ENCODE measurements at places on chromosomes 6 and 20. TPM values are rescaled to one million over a fixed set of nuclear protein-coding genes. Genes with fewer than 3 reads are reported as not detected.

The CFAP206 gene
- not detected for total RNA-seq

The PPP2R5D gene
- total RNA-seq, result 47.5 TPM

The SLC22A16 gene
- not detected for total RNA-seq

The BMP6 gene
- total RNA-seq, result 0.09 TPM

The FAM162B gene
- total RNA-seq, result not detected

The SH3BGRL2 gene
- total RNA-seq, result 0.70 TPM

The TSBP1 gene
- not detected for total RNA-seq

The COL9A3 gene
- not detected for total RNA-seq

The PI16 gene
- not detected for total RNA-seq

The ADTRP gene
- total RNA-seq, result 21.9 TPM

The CCN5 gene
- total RNA-seq, result not detected

GRCh38 chr6:21321076-21321475 is 272.5 kb upstream of the SOX4 start:
- H3K36me3 ChIP-seq, result no peaks in the 10 kb centered on the region
- H3K27ac ChIP-seq, result no peak overlapping the region
- H3K27me3 ChIP-seq, result peaks cover 4% of the 10 kb centered on the region

- peaks cover 5% of the 10 kb centered on the region for H3K4me1 ChIP-seq
- no peaks in the 10 kb centered on the region for H3K36me3 ChIP-seq
- H3K27me3 ChIP-seq, result no peaks in the 10 kb centered on the region
Observed at GRCh38 chr6:168908887-168909286, 344.8 kb downstream of the THBS2 start.

DNA sequence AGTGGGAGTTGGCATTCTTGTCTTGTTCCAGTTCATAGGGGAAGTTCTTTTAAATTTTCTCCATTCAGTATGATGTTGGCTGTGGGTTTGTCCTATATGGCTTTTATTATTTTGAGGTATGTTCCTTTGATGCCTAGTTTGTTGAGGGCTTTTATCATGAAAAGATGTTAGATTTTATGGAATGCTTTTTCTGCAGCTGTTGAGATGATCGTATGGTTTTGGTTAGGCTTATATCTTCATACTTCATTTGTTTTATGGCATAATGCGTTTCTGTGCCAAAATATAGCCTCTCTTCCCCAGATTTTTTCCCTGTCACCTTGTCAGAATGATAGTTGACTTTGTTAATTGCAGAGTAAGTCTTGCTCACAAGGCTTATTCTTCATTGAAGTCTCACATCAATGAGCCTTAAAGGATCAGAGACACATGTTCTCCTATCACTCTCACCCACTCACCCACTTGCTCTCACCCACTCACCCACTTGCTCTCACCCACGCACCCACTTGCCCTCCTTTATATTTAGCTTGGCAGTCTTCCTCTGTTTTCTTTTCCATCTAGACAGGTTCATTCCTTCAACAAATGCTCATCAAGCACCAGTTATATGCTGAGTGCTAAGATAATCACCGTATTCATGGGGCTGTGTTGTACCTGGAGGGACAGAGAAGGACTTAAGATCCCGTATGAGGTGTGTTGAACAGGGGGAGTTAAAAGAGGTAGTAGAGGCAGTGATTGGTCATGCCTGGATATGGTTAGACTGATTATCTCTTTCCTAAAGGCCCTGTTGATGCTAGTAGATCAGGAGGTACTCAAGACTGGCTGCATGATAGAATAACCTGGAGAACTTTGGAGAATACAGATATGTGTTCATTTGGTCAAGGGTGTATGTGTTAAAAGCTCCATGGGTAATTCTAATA is 19.3 kb downstream of the UST start:
- no peak overlapping the region for H3K27ac ChIP-seq
- peaks cover 4% of the 10 kb centered on the region for H3K27me3 ChIP-seq
- no peak for DNase-seq
- peaks cover 40% of the 10 kb centered on the region for H3K4me1 ChIP-seq

DNA sequence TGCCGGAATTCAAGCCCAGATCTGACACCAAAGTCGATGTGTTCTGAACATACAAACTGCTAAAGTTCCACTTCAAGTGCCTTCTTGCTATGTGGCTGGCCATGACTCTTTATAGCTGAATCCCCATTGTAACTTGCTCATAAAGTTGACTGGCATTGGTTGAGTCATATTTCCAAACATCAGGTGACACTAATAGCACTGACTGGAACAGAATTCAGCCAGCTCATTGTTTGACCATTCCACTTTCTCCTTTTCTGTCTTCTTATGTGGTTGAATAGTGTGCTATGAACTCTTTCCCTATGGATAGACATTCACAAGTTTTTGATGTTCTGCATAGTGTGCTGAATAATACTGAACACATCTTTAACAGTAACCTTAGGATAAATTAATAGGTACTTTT is 266.2 kb upstream of the ZFP64 start:
- no peaks in the 10 kb centered on the region for H3K36me3 ChIP-seq
- H3K27me3 ChIP-seq, result peaks cover 4% of the 10 kb centered on the region
- no peaks in the 10 kb centered on the region for H3K4me1 ChIP-seq
- H3K4me3 ChIP-seq, result no peak overlapping the region
- H3K27ac ChIP-seq, result no peak overlapping the region

- peaks cover 27% of the 10 kb centered on the region for H3K4me1 ChIP-seq
- peak overlapping the region; percentile 81 for H3K4me3 ChIP-seq
- H3K36me3 ChIP-seq, result no peaks in the 10 kb centered on the region
Observed at GRCh38 chr20:3092611-3093379, 8.3 kb upstream of the AVP start.

GRCh38 chr20:50041246-50041873 is 58.6 kb downstream of the SNAI1 start:
- H3K4me1 ChIP-seq, result peaks cover 2% of the 10 kb centered on the region
- H3K4me3 ChIP-seq, result no peak overlapping the region
- peaks cover 5% of the 10 kb centered on the region for H3K27me3 ChIP-seq
- DNase-seq, result no peak

- H3K36me3 ChIP-seq, result no peaks in the 10 kb centered on the region
- H3K27ac ChIP-seq, result no peak overlapping the region
- H3K27me3 ChIP-seq, result peaks cover 4% of the 10 kb centered on the region
- peaks cover 5% of the 10 kb centered on the region for H3K4me1 ChIP-seq
Observed at GRCh38 chr6:9523462-9523861, 891.4 kb downstream of the TFAP2A start.

GRCh38 chr6:118659513-118660217 is 8.3 kb upstream of the CEP85L start:
- H3K4me3 ChIP-seq, result peak overlapping the region; percentile 45
- H3K36me3 ChIP-seq, result peaks cover 41% of the 10 kb centered on the region
- DNase-seq, result no peak
- no peaks in the 10 kb centered on the region for H3K27me3 ChIP-seq

GRCh38 chr6:89616531-89616930 is 22.0 kb downstream of the LYRM2 start:
- H3K27me3 ChIP-seq, result no peaks in the 10 kb centered on the region
- H3K27ac ChIP-seq, result no peak overlapping the region
- DNase-seq, result no peak
- no peaks in the 10 kb centered on the region for H3K4me1 ChIP-seq

- H3K4me3 ChIP-seq, result no peak overlapping the region
- no peaks in the 10 kb centered on the region for H3K4me1 ChIP-seq
- no peaks in the 10 kb centered on the region for H3K27me3 ChIP-seq
- no peaks in the 10 kb centered on the region for H3K36me3 ChIP-seq
Observed at GRCh38 chr20:39752262-39752876, 790.2 kb downstream of the DHX35 start.

GRCh38 chr6:118980063-118980462 is 45.1 kb upstream of the MCM9 start:
- no peaks in the 10 kb centered on the region for H3K4me1 ChIP-seq
- no peaks in the 10 kb centered on the region for H3K36me3 ChIP-seq
- no peak overlapping the region for H3K27ac ChIP-seq
- no peak overlapping the region for H3K4me3 ChIP-seq
- no peaks in the 10 kb centered on the region for H3K27me3 ChIP-seq
- DNase-seq, result no peak

- H3K36me3 ChIP-seq, result no peaks in the 10 kb centered on the region
- H3K27ac ChIP-seq, result peak overlapping the region; percentile 53
- H3K4me1 ChIP-seq, result peaks cover 22% of the 10 kb centered on the region
- H3K4me3 ChIP-seq, result no peak overlapping the region
- H3K27me3 ChIP-seq, result no peaks in the 10 kb centered on the region
Observed at GRCh38 chr6:139308936-139309603, 17.3 kb upstream of the TXLNB start.

- no peak for DNase-seq
- peaks cover 2% of the 10 kb centered on the region for H3K27me3 ChIP-seq
- H3K27ac ChIP-seq, result no peak overlapping the region
- no peak overlapping the region for H3K4me3 ChIP-seq
Observed at GRCh38 chr6:14792118-14792955, 453.5 kb upstream of the JARID2 start.

- peaks cover 35% of the 10 kb centered on the region for H3K27me3 ChIP-seq
Observed at GRCh38 chr6:19804205-19805128, 32.7 kb upstream of the ID4 start.

GRCh38 chr6:111824608-111825337 is 48.5 kb downstream of the FYN start:
- peaks cover 83% of the 10 kb centered on the region for H3K4me1 ChIP-seq
- peak overlapping the region; percentile 39 for H3K4me3 ChIP-seq

DNA sequence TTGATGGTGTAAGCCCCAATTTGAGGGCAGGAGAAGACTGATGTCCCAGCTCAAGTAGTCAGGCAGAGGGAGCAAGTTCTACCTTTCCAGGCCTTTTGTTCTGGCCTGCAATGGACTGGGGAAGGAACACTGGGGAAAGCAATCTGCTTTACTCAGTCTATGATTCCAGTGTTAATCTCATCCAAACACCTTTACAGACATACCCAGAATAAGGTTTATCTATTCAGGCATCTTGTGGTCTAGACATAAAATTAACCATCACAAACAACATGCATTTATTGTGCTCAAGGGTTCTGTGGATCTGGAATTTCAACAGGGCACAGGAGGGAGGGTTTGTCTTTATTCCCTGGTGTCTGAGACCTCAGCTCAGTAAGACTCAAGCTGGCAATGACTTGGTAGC is 14.4 kb upstream of the RSPH3 start:
- H3K4me3 ChIP-seq, result no peak overlapping the region
- peaks cover 12% of the 10 kb centered on the region for H3K36me3 ChIP-seq
- no peaks in the 10 kb centered on the region for H3K27me3 ChIP-seq
- peak overlapping the region; percentile 26 for H3K27ac ChIP-seq
- H3K4me1 ChIP-seq, result peaks cover 66% of the 10 kb centered on the region
- no peak for DNase-seq

DNA sequence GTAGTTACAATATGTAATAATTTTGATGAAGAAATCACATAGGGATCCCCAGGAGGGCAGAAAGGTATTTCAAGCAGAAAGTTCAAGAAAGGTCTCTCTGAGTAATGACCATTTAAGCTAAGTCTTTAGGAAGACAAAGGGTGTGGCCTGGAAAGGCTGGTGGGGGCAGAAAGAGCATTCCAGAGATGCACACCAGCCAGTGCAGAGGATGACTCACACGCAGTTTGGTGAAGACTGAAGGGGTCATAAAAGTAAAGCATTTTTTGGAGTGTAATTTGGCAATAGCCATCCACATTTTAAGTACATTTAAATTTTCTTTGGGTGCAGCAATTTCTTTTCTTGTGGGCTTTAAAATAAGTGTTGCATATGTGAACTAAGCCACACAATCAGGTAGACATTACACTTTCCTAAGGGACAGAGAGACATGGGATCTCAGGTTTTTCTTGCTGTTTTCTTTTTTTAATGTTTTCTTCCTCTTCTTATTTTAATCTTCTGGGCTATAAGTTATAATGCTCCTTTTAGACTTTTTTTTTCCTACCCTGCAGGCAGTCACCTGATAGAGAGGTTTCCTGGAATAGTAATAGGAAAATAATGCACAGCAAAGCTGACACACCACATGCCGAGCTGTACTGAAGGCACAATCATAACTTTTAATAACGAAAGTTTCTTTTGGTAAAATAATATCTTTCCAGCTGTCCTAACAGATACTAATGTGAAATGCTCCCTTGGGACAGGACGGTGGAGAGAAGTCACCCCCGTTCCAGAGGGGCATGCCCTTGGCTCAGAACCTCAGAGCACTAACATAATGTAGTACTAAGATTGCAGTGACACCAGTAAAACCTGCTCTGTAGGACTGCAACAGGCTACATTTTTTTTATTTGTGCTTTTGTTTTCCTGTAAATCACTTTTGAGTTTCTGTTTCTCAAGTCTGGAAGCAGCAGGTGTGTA is 49.6 kb upstream of the PTPRK start:
- peaks cover under 1% of the 10 kb centered on the region for H3K4me1 ChIP-seq
- H3K27ac ChIP-seq, result no peak overlapping the region
- H3K36me3 ChIP-seq, result no peaks in the 10 kb centered on the region
- no peak for DNase-seq
- H3K4me3 ChIP-seq, result no peak overlapping the region

GRCh38 chr6:148530394-148530953 is 187.8 kb downstream of the SASH1 start:
- no peak overlapping the region for H3K4me3 ChIP-seq
- no peak overlapping the region for H3K27ac ChIP-seq
- no peaks in the 10 kb centered on the region for H3K36me3 ChIP-seq
- peaks cover 1% of the 10 kb centered on the region for H3K27me3 ChIP-seq
- DNase-seq, result no peak
- peaks cover under 1% of the 10 kb centered on the region for H3K4me1 ChIP-seq

- no peak overlapping the region for H3K4me3 ChIP-seq
- H3K4me1 ChIP-seq, result no peaks in the 10 kb centered on the region
- H3K27me3 ChIP-seq, result peaks cover 3% of the 10 kb centered on the region
- no peaks in the 10 kb centered on the region for H3K36me3 ChIP-seq
Observed at GRCh38 chr6:79173378-79173777, 61.1 kb downstream of the HMGN3 start.

GRCh38 chr6:167851370-167851952 is 24.8 kb downstream of the AFDN start:
- no peak overlapping the region for H3K27ac ChIP-seq
- H3K27me3 ChIP-seq, result peaks cover 26% of the 10 kb centered on the region
- no peak overlapping the region for H3K4me3 ChIP-seq
- DNase-seq, result no peak
- no peaks in the 10 kb centered on the region for H3K36me3 ChIP-seq
- no peaks in the 10 kb centered on the region for H3K4me1 ChIP-seq

- no peak for DNase-seq
- no peak overlapping the region for H3K4me3 ChIP-seq
- H3K4me1 ChIP-seq, result no peaks in the 10 kb centered on the region
Observed at GRCh38 chr20:17210983-17211382, 15.9 kb upstream of the PCSK2 start.

GRCh38 chr6:1609041-1609647 is 571 bp upstream of the FOXC1 start:
- peak overlapping the region; percentile 43 for H3K4me3 ChIP-seq
- no peak for DNase-seq
- no peak overlapping the region for H3K27ac ChIP-seq
- H3K27me3 ChIP-seq, result peaks cover 58% of the 10 kb centered on the region
- peaks cover 43% of the 10 kb centered on the region for H3K4me1 ChIP-seq

GRCh38 chr6:52839124-52840055 is 1.2 kb downstream of the GSTA5 start:
- no peaks in the 10 kb centered on the region for H3K36me3 ChIP-seq
- DNase-seq, result peak; percentile 55
- no peaks in the 10 kb centered on the region for H3K4me1 ChIP-seq
- peaks cover 37% of the 10 kb centered on the region for H3K27me3 ChIP-seq
- no peak overlapping the region for H3K27ac ChIP-seq

GRCh38 chr6:5663259-5663658 is 343.5 kb downstream of the NRN1 start:
- H3K4me3 ChIP-seq, result no peak overlapping the region
- H3K27ac ChIP-seq, result no peak overlapping the region
- peaks cover 45% of the 10 kb centered on the region for H3K4me1 ChIP-seq
- no peak for DNase-seq
- H3K36me3 ChIP-seq, result no peaks in the 10 kb centered on the region
- H3K27me3 ChIP-seq, result no peaks in the 10 kb centered on the region
